ENCODE measurements at places on chromosomes 11 and 22. TPM values are rescaled to one million over a fixed set of nuclear protein-coding genes. Genes with fewer than 3 reads are reported as not detected.

Gene PVALB
- not detected for total RNA-seq

Gene SAC3D1
- 24.6 TPM for total RNA-seq

Gene MMP11
- 38.2 TPM for total RNA-seq

Gene CSTPP1
- total RNA-seq = 49.7 TPM

Gene UBQLNL
- 3.4 TPM for total RNA-seq

Gene MRGPRX3
- not detected for total RNA-seq

All from cardiac muscle cell (in vitro differentiated cells and primary cell).